Activated CD4-positive, alpha-beta T cell treated with anti-CD3 and anti-CD28 coated beads, Interleukin-2, Interleukin-6, amounts not matched to agents 100 ng/mL and 50 ng/mL, durations not matched to agents 16 hours and 8 hours (primary cell): ENCODE measurements at places on chromosomes 3 and 15.

DNA sequence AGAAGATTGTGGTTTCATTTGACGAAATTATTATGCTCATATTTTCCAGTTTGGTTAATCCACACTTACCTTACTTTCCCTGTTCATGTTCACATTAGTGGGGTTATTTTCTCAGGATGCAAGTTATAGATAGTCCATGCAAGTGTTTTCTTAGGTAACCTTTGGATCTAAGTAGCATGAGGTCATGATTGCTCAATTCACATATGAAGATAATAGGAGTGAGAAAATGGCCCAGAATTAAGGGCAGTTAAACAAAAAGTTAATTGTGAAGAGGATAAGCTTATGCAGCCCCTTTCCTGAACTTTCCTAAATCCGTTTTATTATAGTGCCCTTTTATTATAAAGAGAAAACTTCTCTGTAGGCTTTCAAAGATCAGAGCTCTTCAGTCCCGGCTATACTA, 83.4 kb downstream of the CD200R1L start:
- no peak for DNase-seq

GRCh38 chr3:190384309-190384756, 3.6 kb upstream of the CLDN16 start:
- peak; percentile 20 for DNase-seq

GRCh38 chr3:98012979-98013378, 22.1 kb downstream of the GABRR3 start:
- no peak for DNase-seq

DNA sequence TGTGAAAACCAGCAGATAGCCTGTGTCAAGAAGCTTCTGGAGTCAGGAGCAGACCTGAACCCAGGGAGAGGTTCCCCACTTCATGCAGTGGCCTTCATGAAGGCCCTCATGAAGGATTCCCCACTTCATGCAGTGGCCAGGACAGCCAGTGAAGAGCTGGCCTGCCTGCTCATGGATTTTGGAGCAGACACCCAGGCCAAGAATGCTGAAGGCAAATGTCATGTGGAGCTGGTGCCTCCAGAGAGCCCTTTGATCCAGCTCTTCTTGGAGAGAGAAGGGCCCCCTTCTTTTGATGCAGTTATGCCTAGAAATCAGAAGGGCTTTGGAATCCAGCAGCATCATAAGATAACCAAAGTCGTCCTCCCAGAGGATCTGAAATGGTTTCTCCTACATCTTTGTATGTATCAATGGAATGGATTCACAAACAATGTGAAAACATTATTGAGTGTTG, 103.9 kb upstream of the CHD2 start:
- no peak for DNase-seq

DNA sequence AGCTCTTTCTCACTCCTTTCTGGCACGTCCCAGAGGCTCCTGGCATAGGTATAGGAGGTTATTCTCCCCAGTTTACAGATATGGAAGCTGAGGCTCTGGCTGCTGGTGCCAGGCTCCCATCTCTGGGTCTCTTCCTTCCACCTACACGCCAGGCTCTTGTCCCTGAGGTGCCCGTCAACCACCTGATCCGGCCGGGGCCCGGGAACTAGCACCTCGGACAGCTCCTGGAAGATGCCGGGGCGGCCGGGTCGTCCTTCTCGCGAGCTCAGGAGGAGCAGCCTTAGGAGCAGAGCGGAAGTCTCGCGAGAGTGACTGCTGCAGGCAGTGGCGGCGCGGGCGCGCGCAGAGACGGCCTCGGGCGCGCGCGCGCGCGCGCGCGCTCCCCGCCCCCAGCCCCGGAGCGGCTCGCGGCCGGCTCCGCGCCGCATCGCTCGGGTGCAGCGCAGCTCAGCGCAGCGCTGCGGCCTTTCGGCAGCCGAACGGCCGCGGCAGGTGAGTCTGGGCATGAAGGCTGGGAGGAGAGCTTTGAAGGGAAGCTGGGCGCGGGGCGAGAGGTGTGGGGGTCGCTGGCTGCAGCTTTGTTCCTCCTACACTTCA, at the start of gene SCAMP5:
Gene SCAMP5, plus strand, starts transcription at position 382 of the 597 bp plus-strand sequence. CDS start 16,277 bp downstream, outside the sequence.
- peak; percentile 95 for DNase-seq

- no peak for DNase-seq
Observed at GRCh38 chr3:71672340-71672739, 52.9 kb downstream of the EIF4E3 start.

- DNase-seq = no peak
Observed at GRCh38 chr15:68339481-68339880, 61.9 kb downstream of the FEM1B start.

DNA sequence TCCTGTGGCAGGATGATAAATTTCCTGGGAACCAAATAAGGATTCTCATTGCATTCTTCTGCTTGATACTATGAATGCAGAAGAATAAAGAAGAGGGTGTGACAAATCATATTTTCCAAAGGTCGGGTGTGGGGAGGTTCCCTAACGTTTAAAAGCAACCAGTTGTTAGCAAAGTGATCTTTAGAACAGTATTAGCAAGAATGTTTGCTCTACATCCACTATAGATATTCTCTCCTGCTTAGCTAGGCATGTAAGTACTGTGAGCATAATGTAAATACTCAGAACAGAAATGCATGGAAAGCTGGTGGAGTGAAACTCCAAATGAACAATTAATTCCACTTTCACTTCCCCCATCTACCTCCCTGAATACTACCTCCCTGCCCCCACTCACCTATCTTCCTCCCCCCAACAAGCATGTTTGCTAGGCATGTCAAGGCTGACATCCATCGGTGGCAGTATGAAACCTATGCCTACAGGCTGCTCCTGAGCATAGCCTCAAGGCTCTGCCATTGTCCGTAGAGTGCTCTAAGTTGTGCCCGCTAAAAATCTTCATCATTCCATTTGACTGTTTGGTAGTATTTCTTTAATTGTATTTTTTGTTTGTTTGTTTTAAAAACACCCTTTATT, 329.7 kb downstream of the TIGIT start:
- no peak for DNase-seq

GRCh38 chr3:192514081-192514753, 213.1 kb downstream of the FGF12 start:
- peak; percentile 1 for DNase-seq

- DNase-seq = no peak
Observed at GRCh38 chr15:36738817-36739216, 159.4 kb downstream of the CDIN1 start.

- no peak for DNase-seq
Observed at GRCh38 chr3:105791919-105792786, 76.7 kb downstream of the CBLB start.

- no peak for DNase-seq
Observed at GRCh38 chr3:130853581-130853980, 40.3 kb upstream of the ATP2C1 start.

GRCh38 chr3:73448761-73449301, 175.9 kb downstream of the PDZRN3 start:
- DNase-seq = no peak

DNA sequence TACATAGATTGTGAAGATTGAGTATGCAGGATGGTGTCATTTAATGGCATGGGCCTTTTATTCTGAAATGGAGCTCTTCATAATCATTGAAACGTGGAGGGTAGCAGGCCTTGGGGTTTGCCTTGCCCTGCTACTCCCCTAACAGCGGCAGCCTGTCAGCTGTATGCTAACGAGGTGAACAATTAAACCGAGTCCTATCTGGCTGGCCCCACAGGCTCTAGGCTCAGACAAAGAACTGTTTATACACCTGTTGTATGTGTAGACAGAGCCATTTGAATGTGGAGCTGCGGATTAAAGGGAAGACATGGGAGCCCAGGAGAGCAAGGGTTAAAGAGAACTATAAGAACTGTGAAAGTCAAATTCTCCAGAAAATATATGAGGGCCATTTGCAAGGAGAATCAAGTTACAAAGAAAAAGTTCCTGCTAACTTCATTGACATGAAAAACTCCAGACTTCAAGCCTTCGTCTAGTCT, 116.7 kb upstream of the CGNL1 start:
- DNase-seq = no peak

- DNase-seq = no peak
Observed at GRCh38 chr3:52090131-52090932, 34.0 kb upstream of the DUSP7 start.

- DNase-seq = no peak
Observed at GRCh38 chr15:98522127-98522526, 126.2 kb upstream of the IGF1R start.

DNA sequence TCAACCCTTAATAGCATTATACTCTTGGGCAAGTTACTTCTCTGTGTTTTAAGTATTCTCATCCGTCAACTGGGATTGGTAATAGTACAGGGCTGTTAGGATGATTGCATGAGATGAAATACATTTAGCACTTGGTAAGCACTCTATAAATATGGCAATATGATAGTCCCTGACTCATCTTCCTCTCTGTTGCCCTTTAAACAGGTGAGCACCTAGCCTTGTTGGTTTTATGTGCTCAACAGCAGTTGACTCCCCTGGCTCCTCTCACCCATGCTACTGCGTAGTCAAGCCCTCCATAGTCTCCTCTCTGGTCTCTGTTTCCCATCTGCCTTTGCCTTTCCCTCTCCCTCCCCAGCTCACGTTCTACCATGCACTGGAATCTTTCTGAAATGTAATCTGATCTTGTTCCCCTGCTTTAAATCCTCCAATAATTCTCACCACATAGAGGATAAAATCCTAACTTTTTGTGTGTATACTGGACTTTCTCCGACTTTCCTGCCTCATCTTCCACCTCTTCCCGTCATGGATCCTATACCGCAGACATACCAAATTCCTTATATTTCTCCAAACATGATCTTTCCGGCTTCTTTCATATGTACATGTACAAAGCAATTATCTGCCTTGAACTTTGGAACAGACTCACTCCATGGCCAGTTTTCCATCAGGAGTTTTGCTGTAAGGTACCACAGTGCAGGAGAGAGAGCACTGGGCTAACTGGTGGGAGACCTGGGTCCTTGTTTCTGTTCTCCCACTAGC, 42.3 kb downstream of the FSD2 start:
- DNase-seq = no peak

DNA sequence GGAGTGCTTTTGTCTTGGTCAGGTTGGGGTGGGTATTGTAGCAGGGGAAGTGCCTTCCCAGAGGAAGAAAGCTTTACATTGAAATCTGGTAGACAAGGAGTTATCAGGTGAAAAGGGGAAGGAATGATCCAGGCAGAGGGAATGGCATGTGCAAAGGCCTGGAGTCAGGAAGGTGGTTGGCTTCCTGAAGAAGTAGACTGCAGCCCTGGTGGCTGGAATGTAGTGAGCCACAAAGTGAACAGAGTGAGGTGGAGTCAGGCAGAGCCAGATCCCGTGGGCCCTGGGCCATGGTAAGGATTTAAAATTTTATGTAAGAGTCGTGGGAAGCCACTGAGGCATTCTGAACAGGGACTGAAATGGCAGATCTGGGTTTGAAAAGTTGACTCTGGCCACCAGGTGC, 58.3 kb downstream of the RAB11A start:
- DNase-seq = no peak

- DNase-seq = no peak
Observed at GRCh38 chr15:86439614-86440013, 359.9 kb downstream of the AGBL1 start.

DNA sequence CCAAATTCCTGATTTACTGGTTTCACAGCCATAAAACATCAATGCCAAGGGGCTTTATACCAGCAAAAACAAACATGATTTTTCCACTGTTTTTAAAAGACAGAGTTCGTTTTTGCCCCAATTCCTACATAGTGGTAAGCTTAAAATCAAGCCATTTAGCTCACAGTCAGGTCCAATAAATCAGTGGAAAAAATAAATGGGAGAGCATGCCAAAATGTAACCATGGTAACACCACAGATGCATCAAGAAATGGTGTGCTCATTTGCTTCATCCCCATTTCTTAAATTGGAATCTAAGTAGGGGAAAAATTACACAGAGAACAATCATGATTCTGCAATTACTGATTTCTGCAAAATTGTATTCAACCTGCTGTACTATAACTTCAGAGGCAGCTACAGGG, 418.8 kb downstream of the MAGI1 start:
- no peak for DNase-seq

GRCh38 chr15:100613208-100613607, 10.8 kb downstream of the ASB7 start:
- DNase-seq = no peak

DNA sequence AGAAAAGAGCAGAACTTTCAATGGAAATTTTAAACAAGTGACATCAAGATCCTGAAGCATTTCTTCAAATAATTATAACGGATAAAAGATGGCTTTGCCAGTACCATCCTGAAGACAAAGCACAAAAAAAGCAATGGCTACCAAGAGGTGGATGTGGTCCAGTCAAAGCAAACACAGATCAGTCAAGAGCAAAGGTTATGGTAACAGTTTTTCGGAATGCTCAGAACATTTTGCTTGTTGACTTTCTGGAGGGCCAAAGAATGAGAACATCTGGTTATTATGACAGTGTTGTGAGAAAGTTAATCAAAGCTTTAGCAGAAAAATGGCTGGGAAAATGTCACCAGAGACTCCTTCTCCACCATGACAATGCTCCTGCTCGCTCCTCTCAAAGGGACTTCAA, 31.5 kb downstream of the FEM1B start:
- no peak for DNase-seq

- DNase-seq = no peak
Observed at GRCh38 chr3:65291448-65292125, 603.8 kb upstream of the ADAMTS9 start.

DNA sequence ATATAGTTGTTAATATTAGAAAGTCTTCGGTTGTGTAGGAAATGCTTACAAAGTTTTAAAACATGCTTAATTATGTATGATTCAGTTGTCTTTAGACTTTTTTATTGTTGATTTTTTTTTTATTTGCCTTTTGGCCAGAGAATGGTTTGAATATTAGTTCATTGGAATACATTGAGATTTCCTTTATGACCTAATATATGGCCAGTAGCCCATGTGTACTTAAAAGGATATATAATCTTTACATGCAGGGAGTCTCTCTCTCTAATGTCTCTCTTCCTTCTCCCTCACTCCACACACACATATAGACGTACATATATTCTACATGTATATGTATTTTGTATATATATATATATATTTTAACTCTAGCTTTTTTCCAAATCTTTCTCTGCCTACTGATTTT, 67.3 kb upstream of the SKIL start:
- no peak for DNase-seq

GRCh38 chr3:184710870-184711492, 883 bp downstream of the MAGEF1 start:
- peak; percentile 64 for DNase-seq

GRCh38 chr3:192958219-192958872, 40.7 kb upstream of the MB21D2 start:
- peak; percentile 33 for DNase-seq

DNA sequence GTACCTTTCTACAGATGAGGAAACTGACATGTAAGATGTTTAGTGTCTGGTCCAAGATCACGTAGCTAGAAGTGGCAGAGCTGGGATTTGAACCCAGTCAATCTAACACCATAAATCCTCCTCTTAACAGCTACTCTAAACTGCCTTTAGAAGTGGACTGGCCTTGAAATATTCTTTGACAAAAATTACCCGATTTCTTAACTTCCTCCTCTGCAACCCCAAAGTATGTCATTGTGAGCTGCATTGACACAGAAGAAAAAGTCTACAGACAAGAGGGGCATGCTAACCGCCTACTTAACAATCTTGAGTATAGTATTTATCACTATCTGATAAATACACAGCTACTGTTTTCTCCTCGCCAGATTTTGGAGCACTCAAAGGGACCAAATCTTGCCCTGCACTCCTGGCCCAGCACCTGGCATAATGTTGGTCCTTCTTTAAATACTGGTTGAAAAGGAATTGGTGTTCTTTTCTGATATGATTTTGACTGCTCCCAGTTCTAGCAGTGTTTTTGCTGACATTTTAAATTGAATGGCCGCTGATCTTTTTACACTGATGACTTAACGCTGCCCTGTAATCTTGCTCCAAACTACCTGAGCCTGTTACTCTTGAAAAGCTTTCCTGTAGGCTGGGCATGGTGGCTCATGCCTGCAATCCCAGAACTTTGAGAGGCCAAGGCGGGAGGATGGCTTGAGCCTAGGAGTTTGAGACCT, 36.9 kb downstream of the ITPR1 start:
- no peak for DNase-seq

- DNase-seq = no peak
Observed at GRCh38 chr15:73940061-73940981, 14.1 kb downstream of the LOXL1 start.
